CD4-positive, alpha-beta T cell treated with Interleukin-2 at 100 ng/mL for 4 hours (primary cell): ENCODE measurements at places on chromosomes 1 and 21.

DNA sequence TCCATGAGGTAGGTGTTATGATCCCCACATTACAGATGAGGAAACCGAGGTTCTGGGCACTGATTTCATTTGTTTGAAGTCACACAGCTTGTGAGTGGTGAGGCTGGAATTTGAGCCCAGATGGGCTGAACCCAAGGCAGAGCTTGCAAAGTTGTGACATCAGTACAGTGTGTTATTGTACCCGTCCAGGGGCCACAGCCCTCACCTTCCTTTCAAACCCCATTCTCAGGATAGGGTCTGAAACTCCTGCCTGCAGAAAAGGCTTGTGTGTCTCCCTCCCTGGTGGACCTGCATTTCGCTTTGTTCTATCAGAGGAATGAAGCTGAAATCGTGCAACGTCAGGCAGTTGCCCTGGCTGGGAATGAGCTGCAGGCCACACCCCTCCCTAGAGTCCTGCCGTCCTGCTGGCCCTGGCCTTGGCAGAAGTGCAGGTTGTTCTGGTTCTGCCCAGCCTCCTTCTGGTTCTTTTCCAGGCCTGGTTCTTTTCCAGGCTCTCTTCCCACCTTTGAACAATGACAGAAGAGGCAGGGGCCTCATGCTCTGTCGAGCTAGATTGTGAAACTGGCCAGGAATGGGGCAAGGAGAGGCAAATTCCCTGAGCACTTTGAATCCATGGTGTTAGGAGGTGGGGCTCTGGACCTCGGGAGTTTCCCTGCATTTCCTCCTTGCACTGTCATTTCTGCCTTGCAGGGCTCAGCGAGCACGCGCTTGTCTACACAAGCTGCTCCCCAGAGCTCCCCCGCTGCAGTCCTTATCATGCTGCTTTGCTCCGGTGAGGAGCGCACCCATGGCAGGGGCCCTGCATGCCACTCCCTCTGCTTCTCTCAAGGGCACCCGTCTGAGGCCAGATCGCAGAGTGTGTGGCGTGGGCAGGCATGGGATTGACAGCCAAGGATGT, 8.2 kb upstream of the MYOM3 start:
- no peak for DNase-seq

GRCh38 chr1:89363196-89363595, 663 bp upstream of the GBP6 start:
- DNase-seq: peak; percentile 17

DNA sequence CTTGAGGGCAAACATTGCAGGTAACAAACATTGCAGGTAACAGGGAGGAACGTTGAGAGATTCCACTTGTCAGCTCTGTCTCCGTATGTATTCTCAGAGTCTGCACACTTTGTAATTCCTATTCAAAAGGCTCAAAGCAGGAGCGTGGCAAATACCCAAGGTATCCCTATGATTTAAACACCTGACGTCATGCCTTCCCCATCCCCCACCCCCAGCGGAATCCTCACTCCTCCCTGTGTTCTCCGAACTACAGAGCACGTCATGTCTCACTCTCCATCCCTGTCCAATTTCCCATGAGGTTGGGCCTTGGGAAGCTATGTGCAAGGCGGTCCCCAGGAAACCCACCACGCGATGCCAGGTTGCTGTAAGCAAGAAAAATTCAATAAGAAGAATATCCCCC, 2.8 kb upstream of the LRRC38 start:
- no peak for DNase-seq

DNA sequence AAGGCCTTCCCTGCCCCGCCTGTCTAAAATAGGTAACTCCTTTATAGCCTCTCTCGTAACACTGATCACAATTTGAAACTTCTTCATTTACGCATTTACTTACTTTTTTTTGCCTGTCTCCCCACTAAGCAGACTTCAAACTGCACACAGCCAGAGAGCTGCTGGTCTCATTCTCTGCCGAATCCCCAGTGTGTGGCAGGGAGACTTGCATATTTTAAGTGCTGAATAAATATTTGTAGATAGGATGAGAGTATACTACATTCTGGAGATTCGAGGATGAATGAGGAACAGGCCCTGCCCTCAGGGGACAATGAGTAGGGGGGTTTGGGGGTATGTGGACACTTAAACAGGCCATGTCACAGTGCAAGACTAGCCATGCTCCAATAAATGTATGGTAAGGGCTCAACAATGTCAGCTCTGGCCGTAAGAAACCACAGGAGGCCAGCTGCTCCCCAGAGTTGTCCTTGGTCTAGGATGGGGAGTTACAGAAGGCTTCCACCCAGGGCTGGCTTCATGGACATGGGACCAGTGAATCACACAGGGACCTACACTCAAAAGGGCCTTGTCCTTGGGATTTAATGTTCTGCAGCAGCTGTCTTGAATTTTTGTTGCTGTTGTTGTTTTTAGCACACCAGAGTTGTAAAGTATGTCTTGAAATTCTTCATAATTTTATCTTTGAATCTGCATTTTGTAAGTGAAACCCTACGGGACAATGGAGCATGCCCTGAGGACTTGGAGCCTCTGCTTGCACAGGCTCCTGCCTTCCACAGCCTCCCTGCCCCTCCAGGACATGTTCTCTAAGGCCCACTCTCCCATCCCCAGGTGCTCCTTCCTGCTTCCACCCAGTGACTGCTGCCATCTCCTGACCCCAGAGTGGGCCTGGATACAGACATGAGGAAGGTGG, 8.5 kb downstream of the DIO1 start:
- DNase-seq: no peak

- DNase-seq: no peak
Measured at GRCh38 chr1:47935163-47935562, 62.0 kb downstream of the TRABD2B start.
